ENCODE measurements at places on chromosomes 1 and 21.
A peak's percentile ranks its signal among the peaks of the same experiment; 100 is the strongest.

DNA sequence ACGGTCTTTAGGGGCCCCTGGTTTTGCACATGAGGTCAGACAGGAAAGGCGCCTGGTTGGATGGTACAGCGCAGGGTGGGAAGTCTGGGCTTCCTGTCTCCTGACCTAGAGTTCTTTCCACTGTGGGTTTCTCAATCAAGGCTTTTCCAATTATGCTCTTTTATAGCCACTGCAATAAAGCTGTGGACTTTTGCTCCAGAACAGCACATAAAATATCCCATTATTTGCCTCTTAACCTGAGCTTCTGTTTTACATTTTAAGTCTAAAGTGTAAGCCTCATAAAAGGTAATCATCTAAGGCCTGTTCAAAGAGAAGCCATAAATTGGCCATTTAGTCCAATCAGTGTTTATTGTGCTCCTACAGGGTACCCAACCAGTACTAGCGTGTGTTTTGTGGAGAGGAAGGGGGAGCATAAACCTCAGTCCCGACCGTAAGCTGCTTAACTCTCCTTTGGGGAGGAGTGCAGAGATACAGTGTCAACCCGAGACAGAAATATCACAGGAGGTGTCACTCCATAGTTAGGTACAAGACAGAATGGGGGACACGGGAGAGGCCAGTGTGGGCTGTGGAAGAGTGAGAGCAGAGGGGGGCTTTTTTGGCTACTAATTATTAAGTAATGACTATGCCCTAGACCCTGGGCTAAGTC, 270.0 kb downstream of the TRABD2B start:
- DNase-seq: no peak

DNA sequence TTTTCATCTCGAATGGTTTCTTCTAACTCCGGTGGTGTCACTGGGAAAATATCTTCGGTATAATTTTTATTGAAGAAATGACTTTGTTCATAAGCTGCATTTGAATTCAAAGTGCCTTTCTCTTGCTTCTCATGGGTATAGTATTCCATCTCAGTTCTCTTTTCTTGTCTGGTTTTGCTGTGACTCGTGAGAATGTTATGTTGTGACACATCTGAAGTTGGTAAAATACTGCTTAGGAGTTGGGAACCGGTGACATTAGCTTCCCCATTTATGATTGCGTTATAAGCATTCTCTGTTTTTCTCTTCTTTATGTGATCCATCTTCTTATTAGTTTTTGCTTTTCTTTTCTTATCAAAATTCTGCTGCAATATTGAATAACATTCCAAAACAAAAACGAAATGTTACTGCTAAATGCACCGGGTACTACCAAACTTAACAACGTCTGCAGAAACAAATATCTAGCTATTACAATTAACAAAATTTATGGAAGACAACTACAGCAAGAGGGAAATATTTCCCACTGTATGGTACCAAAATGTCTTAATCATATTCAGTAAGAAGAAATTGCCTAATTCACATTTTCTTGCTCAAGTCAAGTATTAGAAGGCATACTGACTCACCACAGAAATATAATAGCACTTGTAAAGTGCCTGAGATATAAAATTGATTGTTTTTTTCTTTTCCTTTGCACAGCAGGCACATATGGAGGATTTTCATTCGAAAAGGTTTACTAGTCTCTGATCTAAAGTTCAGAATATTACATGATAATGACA, 15.5 kb downstream of the LRIF1 start:
- DNase-seq: no peak

DNA sequence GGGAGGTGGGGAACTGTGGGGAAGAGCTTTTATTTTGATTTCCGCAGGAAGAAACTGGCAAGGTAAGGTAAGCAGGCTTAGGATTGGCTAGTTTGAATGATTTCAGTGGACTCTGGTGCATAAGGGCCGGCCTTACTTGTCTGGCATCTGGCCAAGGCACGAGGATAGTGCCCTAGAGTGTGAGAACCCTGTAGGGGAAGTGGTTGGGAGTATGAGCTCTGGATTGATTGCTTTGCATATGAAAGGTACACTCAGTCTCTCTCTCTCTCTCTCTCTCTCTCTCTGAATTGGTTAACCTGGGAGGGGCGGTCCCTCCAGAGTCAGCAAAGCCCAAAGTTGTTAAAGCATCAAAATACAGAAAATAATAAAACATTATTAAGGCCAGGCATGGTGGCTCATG, 463.0 kb downstream of the SIPA1L2 start:
- no peak for DNase-seq

DNA sequence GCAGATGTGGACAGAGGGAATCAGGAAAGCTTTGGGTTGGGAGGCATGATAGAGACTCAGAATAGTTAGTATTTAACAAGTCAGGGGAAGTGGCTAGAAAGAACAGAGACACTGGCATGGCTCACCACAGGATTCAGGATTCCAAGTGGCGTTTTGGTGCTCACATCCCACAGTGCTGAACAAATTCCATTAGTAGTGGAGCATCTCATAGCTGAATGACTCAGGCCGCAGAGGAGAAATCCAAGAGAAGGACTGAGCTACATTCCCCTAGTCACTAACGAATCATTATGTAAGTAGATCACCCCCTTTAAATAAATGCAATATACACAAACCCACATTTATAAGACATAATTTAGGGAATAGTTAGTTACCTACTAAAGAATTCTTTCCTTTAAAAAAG, 5.0 kb upstream of the KCNJ9 start:
- DNase-seq: no peak

- no peak for DNase-seq
Measured at GRCh38 chr1:110005971-110006370, 21.4 kb downstream of the AHCYL1 start.

- no peak for DNase-seq
Measured at GRCh38 chr21:37342046-37342632, 24.4 kb upstream of the DYRK1A start.

DNA sequence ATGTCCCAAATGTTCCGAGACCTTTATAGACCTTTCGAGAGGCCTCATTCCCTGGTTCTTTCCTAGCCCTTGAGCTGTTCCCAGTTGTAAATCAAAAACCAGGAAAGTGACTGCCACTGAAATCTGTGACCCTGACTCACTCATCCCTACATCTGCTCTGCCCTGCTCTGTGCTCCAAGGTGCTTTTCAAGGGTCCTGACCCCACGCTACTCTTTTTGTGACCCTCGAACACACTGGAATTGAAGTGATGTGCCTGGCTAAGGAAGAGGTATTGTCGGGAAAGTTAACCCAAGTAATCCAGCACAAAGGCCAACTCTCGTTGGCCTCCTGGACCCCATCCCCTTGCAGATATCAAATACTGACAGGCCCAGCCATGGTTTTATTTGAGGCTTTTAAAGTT, 244.4 kb downstream of the HHAT start:
- no peak for DNase-seq

GRCh38 chr1:207789792-207790787, 38.2 kb downstream of the CD46 start:
- DNase-seq: no peak

- DNase-seq: peak; percentile 78
Measured at GRCh38 chr1:16960560-16961296, 19.7 kb downstream of the MFAP2 start.

- DNase-seq: no peak
Measured at GRCh38 chr1:107294686-107295085, 153.8 kb downstream of the NTNG1 start.

GRCh38 chr1:222090103-222090502, 348.2 kb upstream of the DUSP10 start:
- no peak for DNase-seq

- DNase-seq: no peak
Measured at GRCh38 chr1:70930062-70930461, 117.6 kb downstream of the PTGER3 start.

- DNase-seq: no peak
Measured at GRCh38 chr1:10663678-10664035, 132.8 kb downstream of the CASZ1 start.

DNA sequence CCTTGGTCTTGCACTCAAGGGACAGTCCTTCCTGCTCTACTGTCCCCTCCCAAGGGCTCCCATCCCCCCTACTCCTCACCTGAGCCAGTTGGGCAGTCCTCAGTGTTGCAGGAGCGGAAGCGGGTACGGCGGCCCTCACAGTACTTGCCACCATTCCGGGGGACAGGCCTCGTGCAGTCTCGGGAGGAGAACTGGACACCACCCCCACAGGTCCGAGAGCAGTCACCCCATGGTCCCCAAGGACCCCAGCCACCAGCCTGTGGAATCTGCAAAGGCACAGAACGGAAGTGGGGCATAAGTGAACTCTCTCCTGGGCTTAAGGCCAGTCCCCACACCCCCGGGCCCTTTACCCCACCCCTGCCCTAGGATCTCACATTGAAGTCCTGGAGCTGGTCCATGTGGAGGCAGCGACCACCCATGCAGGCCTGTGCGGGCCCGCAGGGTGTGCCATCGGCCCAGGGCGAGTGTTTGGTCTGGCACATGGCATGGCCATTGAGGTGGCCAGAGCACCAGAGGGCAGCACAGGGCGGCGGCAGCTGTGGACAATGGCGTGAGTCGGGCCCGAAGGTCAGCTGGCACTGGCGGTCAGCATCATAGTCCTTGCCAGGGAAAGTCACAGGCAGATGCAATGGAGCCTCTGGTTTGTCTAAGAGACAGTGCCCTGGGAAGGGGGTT, 5.2 kb downstream of the ADAMTS4 start:
- DNase-seq: no peak

GRCh38 chr1:88787023-88787903, 103.2 kb downstream of the PKN2 start:
- DNase-seq: no peak

Measured in activated T-cell treated with anti-CD3 and anti-CD28 coated beads, Interleukin-2, amount 50 U/mL, for 1 hour (primary cell).